ENCODE measurements at places on chromosomes 4 and X.

- no peak for DNase-seq
Observed at GRCh38 chrX:24276015-24276414, 37.9 kb downstream of the SUPT20HL2 start.

DNA sequence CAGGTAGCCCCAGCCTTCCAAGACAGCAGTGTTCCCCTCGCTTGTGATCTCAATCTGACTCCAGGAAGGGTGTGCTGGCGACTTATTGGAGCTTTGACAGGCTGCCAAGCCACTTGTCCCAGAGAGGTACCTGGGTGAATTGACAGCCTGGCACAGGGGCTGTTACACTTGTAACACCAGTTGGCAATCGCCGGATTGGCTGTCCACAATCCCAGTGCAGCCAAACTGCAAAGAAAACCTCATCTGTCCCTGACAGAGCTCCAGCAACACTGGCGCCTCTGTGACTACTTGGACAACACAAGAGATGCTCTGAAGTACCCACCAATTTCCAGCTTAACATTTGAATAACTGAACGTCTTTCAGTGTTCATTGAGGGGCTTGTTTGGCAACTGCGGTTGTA is 76.8 kb upstream of the PRPS1 start:
- DNase-seq = no peak

GRCh38 chr4:53541577-53542206 is 49.6 kb downstream of the LNX1 start:
- DNase-seq = no peak

DNA sequence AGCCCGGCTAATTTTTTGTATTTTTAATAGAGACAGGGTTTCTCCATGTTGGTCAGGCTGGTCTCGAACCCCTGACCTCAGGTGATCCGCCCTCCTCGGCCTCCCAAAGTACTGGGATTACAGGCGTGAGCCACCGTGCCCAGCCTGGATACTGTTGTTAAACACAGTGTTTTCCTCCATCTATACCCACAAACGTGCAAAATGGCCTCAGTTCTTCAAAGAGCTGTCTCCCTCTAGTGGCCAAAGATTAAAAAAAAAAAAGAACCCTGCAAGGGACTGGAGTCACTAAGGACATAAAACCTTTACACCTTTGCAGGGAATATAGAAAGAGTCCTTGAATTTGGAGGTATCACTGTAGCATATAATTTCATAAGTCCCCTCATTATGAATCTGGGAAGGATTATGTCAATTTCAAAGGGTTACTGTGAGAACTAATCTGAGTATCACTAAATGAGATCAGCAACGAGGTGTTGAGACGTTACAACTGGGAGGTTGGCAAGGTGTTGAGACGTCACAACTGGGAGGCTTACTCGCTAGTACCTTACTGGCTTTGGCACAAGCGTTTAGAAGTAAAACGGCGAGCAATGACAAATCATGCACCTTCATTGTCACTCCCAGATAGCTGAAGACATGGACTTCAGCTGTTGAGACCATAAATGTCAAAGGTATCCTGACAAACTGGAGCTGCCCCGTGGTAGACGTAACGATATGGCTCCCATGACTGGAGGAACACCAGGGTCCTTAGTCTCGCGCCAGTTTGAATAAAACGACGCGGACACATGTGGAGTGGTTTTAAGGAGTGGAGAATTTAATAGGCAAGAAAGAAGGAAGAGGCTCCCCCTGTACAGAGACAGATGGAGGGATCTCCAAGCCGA is 33.4 kb upstream of the ENPP6 start:
- peak; percentile 36 for DNase-seq

- no peak for DNase-seq
Observed at GRCh38 chr4:179751669-179752068, 2309.4 kb upstream of the AGA start.

GRCh38 chr4:55634417-55635128 is 1.5 kb downstream of the NMU start:
- DNase-seq = no peak

GRCh38 chrX:54157561-54157960 is 25.5 kb downstream of the FAM120C start:
- no peak for DNase-seq

DNA sequence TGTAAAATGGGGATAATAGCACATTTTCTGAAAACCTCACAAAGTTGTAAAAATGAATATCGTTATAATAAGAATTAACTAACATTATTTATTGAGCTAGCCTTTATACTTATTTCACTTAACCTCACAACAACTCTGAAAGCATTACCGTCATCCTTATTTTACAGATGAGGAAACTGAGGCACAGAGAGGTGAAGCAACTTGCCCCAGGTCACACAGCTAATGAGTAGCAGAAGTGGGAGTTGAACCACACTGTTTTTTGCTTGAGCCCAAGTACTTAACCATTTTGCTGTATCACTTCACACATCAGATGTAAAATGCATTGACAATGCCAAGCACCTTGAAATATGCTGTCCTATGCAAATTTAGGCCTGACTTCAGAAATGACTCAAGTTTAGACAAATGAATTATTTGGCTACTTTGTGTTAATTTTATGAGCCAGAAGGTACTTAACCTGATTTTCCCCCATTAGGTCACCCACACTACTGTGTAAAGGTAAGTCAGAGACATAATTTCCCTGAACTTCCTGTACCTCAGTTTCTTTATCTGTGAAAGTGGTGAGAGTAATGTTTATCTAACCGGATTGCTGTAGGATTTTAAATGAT is 23.1 kb downstream of the CD40LG start:
- no peak for DNase-seq

GRCh38 chr4:70392057-70392776 is 5.5 kb upstream of the OPRPN start:
- no peak for DNase-seq

All from HEK293T (cell line).